ENCODE measurements at places on chromosomes 1 and 21.

GRCh38 chr1:232149287-232150201, 480.4 kb downstream of the SIPA1L2 start:
- DNase-seq = no peak

GRCh38 chr1:88528792-88529191, 155.3 kb upstream of the PKN2 start:
- DNase-seq = no peak

- no peak for DNase-seq
Observed at GRCh38 chr1:239155466-239156091, 230.8 kb upstream of the CHRM3 start.

DNA sequence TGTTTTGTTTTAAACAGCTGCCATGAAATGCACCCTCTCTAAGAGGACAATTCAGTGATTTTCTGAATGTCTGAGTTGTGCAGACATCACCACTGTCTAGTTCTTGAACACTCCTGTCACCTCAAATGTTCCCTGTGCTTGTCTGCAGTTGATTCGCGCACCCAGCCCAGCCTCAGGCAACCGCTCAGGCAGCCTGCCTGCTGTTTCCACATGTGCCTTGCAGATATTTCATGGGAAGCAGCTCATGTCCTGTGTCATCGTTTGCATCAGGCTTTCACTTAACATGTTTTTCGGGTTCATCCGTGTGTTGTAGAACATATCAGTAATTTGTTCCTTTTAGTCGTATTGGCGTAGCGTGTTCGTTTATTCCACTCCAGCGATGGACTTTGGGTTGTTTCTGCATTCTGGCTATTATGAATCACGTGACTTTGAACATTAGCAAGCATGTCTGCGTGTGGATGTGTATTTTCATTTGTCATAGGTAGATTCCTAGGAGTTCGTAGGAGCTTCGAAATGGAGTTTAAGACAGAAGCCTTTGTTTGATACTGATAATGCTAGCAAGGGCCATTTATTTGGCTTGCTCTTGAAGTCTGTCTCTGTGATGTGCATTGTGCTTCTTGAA, 12.1 kb downstream of the ADARB1 start:
- no peak for DNase-seq

DNA sequence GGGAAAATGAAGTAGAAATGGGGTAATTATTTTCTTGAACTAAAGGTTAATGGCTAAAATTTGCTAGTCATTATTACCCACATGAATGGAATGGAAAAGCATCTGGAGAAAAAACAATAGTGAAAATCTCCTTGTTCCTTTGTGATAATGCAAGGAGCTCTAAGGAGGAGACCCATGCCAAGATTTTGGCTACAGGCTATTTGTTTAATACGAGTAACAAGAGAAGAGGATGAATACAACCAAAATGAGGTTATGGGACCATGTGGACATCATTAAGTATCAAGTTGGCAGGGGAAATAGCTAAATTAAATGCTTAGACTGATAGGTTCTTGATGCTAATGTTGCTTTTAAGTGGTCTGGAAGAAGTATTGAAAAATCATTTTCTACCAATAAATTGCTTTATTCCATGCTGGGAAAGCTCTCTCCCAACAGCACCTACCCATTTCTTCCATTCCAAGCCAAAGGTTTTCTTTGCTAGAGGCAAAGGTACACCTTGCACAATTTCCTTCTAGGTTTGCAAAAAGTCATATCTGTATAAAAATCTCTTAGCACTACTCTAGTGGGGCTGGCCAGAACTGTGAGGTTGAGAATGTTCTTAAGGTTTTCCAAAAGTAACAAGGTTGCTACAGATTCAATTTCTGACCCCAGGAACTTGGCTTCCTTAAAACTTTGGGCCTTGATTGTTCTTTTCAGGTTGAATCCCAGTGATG, 100.2 kb downstream of the SMYD2 start:
- DNase-seq = no peak

DNA sequence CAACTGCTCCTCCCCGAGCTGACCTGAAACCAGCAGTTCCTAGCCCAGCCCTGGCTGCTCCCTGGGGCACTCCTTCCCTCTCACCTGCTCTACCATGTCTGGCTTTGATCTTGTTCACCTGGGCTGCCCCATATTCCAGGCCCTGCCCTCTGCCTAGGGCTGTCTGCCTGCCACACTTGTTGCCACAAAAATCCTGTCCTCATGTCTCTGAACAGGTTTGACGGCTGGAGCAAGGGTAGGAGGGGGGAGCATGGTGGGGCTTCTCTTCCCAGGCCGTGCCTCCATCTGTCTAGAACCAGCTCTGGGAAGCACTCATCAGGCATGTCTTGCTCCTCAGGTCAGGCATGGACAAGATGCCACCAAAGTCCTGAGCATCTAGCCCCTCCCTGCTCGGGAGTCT, 44.3 kb upstream of the WNT2B start:
- no peak for DNase-seq

DNA sequence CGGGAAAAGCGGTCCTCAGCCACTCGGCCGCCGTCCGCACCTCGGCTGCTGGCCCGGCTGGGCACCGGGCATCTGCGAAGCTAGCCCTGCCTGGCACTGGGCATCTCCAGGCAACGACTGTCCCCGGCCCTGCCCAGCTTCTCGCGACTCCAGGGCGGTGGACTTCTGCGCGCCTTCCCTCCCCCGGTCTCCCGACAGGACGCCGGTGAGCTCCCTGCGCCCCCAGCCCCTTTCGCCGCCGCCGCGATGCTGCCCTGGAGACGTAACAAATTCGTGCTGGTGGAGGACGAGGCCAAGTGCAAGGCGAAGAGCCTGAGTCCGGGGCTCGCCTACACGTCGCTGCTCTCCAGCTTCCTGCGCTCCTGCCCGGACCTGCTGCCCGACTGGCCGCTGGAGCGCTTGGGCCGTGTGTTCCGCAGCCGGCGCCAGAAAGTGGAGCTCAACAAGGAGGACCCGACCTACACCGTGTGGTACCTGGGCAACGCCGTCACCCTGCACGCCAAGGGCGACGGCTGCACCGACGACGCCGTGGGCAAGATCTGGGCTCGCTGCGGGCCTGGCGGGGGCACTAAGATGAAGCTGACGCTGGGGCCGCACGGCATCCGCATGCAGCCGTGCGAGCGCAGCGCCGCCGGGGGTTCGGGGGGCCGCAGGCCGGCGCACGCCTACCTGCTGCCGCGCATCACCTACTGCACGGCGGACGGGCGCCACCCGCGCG, 514 bp downstream of the FAM43B start:
- no peak for DNase-seq

DNA sequence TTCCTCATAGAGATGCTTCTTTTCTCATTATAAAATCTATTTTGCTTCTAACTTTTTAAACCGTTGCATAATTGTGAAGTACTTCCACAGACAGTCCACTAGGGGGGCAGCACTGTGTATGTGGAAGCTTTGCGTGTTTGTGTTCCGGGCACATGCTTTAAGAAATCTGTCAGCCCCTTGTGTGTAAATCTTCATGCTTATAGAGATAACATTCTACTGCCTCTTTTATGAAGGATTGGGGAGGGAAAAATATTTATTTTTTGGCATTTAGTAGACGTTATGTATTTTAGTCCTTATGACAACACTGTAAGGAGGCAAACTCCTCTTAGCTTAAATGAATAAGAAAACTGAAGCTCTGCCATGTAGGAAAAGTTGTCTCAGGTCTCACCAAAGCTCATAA, 157.3 kb upstream of the PTGFR start:
- DNase-seq = peak; percentile 4

DNA sequence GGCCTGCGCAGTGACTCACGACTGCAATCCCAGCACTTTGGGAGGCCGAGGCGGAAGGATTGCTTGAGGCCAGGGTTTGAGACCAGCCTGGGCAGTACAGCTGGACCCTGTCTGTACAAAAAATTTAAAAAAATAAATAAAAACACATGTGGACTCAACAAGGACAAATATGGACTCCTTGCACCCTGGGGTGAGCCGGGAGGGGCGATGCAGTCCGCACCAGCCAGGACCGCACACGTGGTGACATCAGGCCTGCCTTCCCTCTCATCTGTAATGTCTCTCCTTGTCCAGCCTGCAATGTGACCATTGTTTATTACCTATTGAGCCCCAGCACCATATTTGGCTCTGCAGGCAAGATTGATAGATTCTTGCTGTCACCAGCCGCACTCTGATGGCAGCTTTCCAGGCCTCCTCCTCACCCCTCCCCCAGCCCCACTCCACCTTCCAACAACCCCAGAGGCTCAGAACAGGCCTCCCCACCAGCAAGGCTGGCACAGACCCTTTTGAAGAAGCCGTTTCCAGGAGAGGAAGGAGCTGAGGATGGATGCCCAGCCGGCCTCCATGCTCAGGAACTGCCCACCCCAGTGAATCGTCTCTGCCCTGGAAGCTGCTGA, 55.2 kb downstream of the IRF2BP2 start:
- DNase-seq = no peak

- DNase-seq = peak; percentile 61
Observed at GRCh38 chr1:89908672-89909436, 86.1 kb upstream of the ZNF326 start.

DNA sequence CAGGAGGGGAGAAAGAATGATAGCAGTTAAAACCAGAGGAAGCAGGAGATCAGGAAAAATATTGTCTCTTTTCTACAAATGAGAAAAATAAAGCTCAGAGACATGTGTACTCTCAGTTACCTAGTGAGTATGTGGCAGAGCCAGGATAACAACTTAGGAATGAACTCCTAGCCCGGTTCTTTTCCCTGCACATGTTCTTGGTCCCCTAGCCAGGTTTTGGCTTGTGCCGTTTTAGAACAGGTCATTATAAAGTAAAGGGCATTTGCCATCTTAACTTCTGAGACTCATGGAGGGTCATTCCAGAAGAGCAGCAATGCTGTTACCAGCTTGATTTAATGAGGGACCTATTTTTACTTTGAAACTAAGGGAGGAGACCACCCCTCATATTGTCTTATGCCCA, 48.1 kb upstream of the DAB1 start:
- DNase-seq = no peak
